GM23248 (cell line): ENCODE measurements at places on chromosomes 4 and X. TPM values are rescaled to one million over a fixed set of nuclear protein-coding genes. Genes with fewer than 3 reads are reported as not detected.

GRCh38 chrX:110143454-110144210 is 140.7 kb downstream of the TMEM164 start:
- no peak overlapping the region for H3K27ac ChIP-seq
- H3K4me3 ChIP-seq = no peak overlapping the region
- H3K27me3 ChIP-seq = no peaks in the 10 kb centered on the region
- H3K36me3 ChIP-seq = no peaks in the 10 kb centered on the region

- H3K27ac ChIP-seq = no peak overlapping the region
- H3K36me3 ChIP-seq = no peaks in the 10 kb centered on the region
- peaks cover 4% of the 10 kb centered on the region; the same call in 1 of the 2 replicates for H3K27me3 ChIP-seq
- peak overlapping the region; percentile 51 for H3K4me3 ChIP-seq
- no peak for DNase-seq
- peaks cover 8% of the 10 kb centered on the region; the same call in 1 of the 2 replicates for H3K4me1 ChIP-seq
These were observed 658 bp downstream of the SH3TC1 start for GRCh38 chr4:8199594-8200301.

DNA sequence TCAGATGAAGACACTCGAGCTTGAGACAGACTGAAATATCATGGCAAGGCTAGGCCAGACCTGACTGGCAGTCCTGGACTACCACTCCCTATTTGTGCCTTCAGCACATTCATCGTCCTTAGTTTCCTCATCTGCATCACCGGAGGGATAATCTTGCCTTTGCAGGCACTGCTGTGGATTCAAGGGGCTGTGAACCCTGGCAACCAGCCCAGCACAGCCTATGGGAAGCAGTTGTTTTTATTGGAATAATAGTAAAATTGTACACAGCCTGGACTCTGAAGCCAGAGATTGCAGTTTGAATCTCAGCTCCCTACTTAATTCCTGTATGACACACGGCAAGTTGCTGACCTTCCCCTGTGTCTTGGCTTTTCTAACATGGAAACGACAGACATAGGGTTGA is 161.0 kb downstream of the NSUN7 start:
- H3K4me3 ChIP-seq = no peak overlapping the region
- H3K36me3 ChIP-seq = no peaks in the 10 kb centered on the region
- no peak for DNase-seq
- H3K27me3 ChIP-seq = no peaks in the 10 kb centered on the region

The MAGEB1 gene
- total RNA-seq = not detected in 2 replicates

GRCh38 chrX:68723491-68724155 is 76.2 kb downstream of the STARD8 start:
- no peaks in the 10 kb centered on the region for H3K27me3 ChIP-seq
- H3K36me3 ChIP-seq = no peaks in the 10 kb centered on the region
- H3K27ac ChIP-seq = no peak overlapping the region
- DNase-seq = no peak
- no peak overlapping the region for H3K4me3 ChIP-seq
